Stimulated activated CD8-positive, alpha-beta memory T cell treated with anti-CD3 and anti-CD28 coated beads, Interleukin-4, amount 100 ng/mL, for 48 hours (primary cell): ENCODE measurements at places on chromosomes 16 and 17.

- DNase-seq, result no peak
These were observed 106.0 kb downstream of the SDR42E1 start for GRCh38 chr16:81905277-81905676.

- DNase-seq, result no peak
These were observed 14.2 kb upstream of the SLC52A1 start for GRCh38 chr17:5049314-5049841.

DNA sequence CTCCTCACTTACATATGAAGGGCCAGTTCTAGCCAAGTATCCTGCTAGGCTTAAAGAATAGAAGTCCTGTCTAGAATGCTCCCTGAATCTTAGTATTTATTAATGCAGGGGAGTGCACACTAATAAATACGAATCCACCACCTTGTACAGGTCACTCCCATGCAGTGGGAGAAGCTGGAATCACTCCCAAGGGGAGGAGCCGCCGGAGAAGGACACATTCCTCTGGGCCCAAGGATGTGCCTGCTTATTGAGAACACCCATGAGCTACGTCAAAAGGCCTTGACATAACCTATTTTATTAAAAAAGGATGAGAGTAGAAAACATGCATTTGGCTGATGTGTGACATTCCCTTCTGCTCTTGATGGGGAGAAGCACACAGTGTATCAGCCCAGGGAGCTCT is 223.5 kb downstream of the SPECC1 start:
- DNase-seq, result no peak

DNA sequence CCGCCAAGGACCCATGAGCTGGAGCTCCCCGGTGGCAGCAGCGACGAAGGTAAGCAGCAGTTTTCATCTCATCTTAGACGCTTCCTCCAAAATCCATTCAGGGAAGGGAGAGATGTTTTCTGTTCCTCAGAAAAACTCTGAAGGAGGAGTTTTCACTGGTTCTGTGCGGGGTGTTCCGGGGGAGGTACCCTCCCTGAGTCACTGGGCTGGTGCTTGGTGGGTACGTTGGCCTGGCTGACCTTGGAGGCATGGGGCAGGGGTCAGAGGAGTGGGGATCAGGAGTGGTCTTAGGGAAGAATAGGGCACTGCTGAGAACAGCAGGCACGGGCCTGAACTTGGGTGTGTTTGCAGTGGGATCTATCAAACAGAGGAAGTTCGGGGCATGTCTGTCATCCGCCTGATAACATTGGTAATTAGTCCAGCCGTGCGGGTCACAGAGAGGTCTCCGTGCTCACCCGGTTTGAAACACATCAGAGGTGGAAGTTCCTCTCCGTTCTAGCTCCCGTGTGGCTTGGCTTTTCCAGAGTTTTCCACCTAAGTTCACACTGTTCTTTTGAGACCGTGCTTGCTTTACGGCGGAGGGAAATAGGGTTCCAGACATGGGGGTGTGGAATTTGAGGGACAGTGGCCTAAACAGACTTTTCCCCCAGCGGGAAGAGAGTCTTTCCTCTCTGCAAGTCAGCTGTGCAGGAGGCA is 59.6 kb upstream of the CIBAR2 start:
- no peak for DNase-seq

- no peak for DNase-seq
These were observed 1.1 kb downstream of the NOXO1 start for GRCh38 chr16:1980030-1980769.

GRCh38 chr17:50175035-50175807 is 9.4 kb downstream of the SGCA start:
- no peak for DNase-seq

- no peak for DNase-seq
These were observed 23.7 kb upstream of the WSCD1 start for GRCh38 chr17:6046431-6046830.

- no peak for DNase-seq
These were observed 14.7 kb downstream of the TMC5 start for GRCh38 chr16:19432429-19432828.

DNA sequence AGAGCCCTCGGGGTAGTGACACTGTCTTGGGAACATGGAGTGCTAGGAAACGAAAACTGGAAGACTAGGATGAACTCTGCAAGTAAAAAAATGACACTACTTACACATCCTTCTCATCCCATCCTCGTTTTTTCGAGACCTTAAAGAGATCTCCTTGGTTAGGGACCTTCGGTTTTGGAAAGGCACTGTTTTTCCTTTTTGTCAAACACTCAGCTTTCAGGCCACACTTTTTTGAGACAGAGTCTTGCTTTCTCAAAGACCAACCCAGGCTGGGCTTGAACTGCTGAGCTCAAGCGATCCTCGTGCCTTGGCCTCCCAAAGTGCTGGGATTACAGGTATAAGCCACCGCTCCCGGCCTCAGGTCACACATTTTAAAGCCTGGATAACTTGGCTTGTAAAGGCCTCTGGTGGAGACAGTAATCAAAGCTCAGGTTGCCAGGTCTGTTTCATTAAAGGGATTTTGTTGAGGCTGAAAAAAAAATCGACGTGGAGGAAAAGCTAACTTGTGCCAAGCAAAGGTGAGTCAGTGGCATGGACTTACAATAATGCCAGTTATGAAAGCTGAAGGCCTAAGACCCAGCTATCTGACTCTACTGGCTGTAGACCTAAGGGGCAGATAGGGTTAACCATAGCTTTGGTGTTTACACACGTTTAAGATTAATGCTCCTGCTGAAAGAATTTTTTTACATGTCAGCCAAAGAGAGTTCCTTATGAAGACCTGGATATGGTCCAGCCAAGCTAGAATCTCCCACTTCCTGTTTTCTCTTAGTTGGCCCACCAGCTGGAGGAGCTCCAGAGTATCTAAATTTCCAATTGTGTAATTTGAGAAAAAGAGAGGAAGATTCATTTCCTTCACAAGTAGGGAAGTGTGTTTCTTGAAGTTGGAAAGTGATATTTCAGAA is 823 bp downstream of the NBR1 start:
- peak; percentile 45 for DNase-seq

GRCh38 chr16:368388-369158 is 1.8 kb downstream of the MRPL28 start:
- DNase-seq, result no peak

DNA sequence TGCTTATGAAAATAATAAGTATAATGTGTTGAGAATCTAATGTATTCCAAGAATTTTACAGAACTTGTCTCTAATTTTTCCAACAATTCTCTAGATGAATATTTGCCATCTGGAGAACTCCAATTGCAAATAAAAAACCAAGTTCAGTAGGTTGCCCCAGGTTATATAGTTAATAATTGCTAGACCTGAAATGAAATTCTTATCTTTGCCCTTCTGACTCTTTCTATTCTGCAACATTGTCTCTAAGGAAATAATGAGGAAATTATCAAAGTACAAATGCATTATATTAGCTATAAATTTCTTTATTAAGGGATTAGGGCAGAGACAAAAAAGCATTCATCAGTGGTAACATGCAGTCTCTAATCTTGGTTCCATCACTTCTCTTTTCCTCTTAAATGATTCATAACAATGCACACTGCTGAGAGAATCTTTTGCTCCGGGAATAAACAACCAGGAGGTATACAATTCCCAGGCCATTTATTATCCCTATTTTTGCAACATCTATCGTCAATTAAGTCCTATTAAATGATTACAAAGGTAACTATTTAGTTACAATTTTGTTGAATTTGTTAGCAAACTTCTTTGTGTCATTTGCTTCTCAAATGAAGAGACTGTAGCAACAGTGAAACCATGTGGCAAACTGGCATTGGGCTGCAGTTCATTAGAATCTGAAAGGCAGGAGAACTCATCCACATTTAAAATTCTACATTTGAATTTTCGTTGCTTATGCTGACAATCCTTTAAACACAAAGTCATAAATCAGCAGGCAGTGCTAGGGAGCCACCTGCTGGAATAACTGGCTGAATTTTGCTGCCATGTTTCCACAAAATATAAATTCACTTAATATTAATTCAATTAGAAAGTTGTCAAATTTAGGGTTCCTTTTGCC is 349.6 kb downstream of the KIF2B start:
- no peak for DNase-seq

- no peak for DNase-seq
These were observed 59.8 kb downstream of the BMERB1 start for GRCh38 chr16:15494236-15494635.

- DNase-seq, result no peak
These were observed 11.3 kb downstream of the RAI1 start for GRCh38 chr17:17692353-17693252.

GRCh38 chr17:3903881-3904290 is 11.0 kb upstream of the CAMKK1 start:
- DNase-seq, result no peak

DNA sequence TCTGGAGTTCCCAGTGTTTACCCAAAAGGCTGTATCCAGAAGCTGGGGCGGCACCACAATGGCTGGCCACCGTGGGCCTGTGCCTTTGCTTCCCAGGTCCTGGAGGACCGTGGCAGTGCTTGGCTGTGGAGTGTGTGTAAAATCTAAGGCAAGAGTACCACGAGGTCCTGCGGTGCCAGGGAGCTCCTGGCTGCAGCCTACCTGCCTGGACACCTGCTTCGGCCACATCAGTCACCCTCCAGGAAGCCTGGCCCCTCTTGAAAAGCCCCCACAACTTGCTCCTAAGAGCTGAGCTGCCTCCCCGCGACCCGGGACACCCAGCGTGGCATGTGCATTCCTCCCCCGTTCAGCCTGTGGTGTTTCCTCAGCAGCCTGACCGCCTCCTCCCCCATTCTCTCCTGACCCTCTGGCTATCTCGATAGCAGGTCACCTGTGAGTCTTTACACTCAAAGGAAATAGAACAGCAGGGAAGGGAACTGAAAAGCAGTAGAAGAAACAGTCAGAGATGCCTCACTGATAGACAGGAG is 7.9 kb downstream of the TIMM22 start:
- DNase-seq, result no peak

GRCh38 chr17:64109400-64109799 is 20.5 kb downstream of the ERN1 start:
- no peak for DNase-seq

DNA sequence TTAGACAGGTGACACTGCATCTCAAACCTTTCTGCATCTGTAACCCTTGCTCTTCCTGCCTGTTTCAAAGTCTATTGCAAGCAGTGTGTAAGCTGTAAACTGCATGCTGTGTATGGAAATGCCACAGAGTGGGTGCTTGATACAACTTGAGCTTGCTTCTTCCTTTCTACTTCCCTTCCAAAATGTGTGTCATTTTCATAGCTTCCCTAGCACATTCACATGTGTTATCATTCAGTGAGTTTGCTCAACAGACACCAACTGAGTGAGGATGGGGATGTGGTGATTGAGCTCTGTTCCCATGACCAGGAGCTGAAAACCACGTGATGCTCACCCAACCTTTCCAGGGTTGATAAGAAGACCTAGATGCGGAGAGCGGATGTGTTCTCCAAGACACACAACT is 111.1 kb downstream of the VAT1L start:
- DNase-seq, result no peak

DNA sequence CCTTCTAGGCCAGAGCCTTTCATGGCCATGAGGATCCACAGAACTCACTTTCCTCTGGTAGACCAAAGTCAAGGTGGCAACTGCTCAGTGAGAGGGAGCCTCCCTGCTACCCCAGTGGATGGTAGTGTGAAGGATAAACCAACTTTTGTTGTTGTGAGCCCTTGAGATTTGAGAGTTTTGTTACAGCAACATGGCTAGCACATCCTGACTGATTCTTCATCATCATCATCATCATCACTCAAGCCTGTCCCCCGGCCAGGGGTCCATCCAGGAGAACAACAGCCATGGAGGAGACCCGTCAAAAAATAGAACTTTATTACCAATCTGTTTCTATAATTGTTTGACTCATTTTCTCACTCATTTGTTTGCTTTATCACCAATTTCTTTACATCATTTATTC is 23.7 kb downstream of the RAI1 start:
- DNase-seq, result no peak

GRCh38 chr17:59287452-59287851 is 44.0 kb upstream of the YPEL2 start:
- no peak for DNase-seq

GRCh38 chr17:27540318-27541101 is 84.3 kb downstream of the KSR1 start:
- no peak for DNase-seq

DNA sequence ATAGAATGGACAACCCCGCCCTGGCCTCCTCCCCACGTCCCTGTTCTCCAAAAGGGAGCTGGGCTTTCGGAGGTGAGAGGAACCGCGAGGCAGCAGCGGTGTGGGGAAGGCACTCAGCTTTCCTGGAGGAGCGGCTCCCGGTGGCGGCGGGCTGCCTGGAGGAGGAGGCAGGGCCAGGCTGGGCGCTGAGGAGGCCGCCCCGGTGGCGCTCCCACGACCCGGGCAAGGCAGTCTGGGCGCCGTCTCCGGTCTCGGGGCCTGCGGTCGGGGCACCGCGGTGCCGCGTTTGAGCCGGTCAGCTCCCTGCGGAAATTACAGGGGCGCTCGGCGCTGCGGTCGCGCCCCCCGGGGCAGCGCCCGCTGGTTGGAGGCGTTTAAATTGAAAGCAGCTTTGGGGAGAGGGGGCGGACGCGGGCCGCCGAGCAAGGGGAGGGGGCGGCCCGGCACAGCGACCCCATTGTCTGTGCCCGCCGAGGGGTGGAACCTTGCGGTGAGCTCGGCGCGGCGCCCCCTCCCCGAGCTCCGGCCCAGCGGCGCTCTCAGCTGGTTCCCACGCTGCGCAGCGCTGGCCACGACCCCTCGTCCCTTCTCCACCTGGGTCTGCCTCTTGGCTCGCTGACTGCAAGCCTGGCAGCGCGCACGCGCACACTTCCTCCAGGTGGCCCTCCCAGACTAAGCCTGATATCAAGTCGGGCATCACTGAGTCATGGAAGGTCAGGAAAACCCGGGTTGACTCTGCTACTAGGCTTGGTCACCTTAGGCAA is 58.7 kb upstream of the DLX4 start:
- DNase-seq, result peak; percentile 52

DNA sequence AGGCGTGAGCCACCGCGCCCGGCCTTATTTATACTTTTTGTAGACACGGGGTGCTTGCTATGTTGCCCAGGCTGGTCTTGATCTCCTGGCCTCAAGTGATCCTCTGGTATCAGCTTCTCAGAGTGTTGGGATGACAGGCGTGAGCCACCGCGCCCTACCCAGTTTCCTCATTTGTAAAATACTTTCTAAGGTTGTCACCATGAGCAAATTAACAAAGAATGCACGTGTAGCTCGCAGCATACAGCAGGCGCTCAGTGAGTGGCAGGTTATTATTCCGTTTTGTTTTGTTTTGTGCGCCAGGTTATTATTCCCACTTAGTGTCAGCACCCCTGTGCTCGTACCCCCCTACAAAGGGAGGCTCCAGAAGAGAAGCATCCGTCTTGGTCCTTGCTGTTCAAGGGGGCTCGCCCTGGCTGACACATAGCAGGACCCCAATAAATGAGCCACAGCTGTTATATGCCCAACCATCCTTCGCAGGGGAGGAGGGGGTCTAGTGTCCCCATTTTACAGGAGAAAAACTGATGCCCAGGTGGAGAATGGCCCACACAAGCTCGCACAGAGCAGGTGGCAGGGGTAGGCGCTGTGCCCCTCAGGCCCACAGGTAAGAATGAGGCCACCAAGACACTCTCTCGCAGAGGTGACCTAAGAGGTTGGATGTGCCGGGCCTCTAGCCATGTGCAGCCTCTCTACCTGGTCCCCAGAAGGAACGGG is 686 bp upstream of the MIEF2 start:
- no peak for DNase-seq

GRCh38 chr17:17342242-17342945 is 39.2 kb downstream of the NT5M start:
- DNase-seq, result no peak
